Effector CD4-positive, alpha-beta T cell (primary cell): ENCODE measurements at places on chromosomes 2 and 18.

DNA sequence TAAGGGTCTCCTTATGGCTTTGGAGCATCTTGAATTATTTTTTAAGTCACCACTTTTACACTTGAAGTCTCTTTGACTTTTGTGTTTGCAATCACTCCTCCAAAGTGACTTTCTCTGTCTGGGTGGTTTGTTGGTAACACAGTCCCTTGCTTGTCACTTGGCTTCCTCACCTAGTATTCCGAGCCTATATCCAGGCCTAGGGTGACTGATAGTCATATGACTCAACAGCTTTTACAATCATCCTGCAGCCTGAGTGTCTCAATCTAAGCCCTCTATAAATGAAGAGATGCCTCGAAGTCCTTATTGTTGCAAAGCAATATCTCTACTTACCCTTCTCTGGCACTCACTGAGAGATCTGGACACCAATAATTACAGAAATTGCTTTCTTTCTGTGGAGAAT, 53.9 kb upstream of the SETBP1 start:
- DNase-seq: no peak

GRCh38 chr18:49767111-49768050, 46.0 kb downstream of the ACAA2 start:
- no peak for DNase-seq

DNA sequence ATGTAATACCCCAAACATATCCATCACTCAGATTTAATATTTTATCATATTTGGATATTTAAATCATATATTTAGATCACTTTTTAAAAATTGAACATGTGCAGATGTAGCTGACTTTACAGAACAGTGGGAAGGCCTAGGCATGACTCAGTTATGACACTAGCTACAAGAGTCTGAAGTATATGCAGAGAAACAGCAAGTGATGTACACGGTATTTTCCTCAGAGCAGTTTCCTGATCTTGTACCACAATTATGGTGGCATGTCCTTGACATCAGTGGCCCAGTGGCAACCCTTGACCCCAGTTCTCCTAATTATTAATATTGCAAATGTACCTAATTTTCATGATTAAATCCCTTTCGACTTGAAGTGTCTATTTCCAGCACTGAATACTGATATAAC, 28.2 kb downstream of the CDKL4 start:
- no peak for DNase-seq

DNA sequence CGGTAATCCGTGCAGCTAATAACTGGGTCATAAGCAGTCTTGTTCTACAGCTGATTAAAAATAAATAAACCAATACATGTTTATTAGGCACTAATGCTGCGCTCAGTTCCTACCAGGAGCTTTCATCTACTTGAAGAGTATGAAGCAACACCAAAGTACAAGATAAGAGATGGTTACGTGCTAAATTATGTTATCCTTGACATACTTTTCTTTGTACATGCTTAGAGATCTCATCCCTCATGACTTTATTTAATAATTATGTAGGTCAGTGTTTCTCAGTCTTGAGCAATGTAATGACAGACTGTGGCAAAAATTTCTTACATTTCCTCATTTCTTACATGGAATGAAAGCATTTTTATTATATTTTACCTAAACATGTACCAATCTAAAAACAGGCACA, 54.6 kb upstream of the COBLL1 start:
- no peak for DNase-seq

- no peak for DNase-seq
These were observed 147.5 kb downstream of the NCKAP5 start for GRCh38 chr2:133420788-133421187.

GRCh38 chr2:233204286-233204936, 47.1 kb upstream of the ATG16L1 start:
- DNase-seq: no peak

GRCh38 chr2:108320326-108320922, 31.7 kb downstream of the SULT1C2 start:
- DNase-seq: no peak

GRCh38 chr18:26103579-26103978, 13.2 kb upstream of the SS18 start:
- no peak for DNase-seq

GRCh38 chr2:18752667-18753422, 163.5 kb upstream of the NT5C1B start:
- DNase-seq: no peak

DNA sequence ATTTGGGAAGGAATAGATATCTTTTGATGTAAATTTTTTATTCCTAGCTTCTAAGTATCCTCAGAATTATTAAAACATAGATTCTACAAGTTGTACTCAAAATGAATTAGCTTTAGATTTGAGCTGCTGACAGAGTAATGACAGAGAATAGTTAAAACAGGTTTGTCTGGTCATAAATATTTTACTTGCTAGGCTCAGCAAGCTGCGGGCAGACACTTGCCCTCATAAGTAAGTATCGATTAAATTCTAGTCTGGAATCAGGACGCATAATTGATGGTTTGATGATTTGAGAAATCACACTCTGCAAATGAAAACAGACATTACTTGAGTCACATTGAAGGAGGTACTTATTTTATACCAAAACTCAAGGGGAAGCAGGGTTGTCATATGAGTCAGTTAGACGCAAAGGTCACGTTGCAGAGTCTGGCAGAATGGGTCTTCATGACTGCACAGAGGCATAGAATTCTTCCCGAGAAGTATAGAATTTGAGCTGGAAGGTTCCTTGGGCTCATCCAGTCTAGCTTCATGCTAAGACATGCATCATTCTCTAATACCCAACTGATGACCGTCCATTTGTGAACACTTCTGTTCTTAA, 27.5 kb downstream of the ARL4C start:
- no peak for DNase-seq

DNA sequence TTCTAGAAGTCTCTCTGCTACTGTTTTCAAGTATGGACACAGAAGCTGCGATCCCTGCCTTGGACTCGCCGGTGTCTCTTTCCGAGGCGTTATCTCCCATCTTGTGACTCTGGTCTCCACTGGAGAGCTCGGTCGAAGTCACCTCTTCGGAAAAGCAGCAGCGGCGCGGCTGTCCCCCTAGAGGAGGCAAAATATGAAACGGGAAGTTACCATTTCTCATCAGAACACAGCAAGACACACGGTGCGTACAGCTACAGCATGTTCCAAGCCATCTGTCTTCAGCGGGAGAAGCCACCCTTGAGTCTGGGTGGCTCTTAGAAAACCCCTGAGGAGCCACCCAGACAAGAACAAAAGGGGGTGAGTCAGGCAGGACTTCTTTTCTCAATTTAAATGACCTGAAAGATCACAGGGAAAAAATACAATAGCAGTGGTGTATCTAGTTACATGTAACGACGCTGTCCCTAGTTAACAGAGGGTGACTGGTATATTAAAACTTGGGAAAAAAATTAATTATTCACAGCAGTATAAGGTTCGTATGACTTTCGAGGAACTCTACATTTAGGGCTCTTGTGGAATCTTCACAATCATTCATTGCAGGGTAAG, 114.8 kb downstream of the ZNF516 start:
- no peak for DNase-seq

DNA sequence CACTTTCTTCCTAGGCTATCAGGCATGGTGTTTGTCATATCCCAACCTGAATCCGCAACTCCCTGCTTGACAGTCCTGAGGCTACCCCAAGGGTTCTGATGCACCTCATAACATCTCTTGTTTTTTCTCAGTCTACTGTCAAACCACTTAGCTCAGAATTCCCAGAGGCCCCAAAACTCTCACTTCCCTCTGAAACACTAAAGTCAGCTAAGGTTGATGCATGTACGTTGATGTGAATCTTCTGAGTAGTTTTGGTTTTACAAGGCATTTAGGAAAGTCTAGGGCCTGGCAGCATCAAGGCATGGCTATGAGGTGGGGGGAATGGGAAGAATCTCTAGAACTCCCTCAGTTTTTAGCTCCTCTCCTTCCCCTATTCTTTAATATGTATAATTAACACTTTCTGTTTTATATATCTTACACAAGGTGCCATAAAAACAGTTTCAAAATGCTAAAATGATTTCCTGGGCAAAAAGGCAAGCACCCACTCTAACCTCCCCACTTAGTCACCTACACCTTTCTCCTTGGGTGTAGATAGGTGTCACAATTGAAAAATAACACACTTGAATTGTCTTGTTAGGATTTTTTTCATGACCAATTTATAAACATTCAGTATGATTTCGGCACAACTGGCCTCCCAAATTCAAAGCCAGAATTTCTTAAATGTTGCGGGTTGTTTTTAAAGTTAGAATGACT, 71.4 kb upstream of the TANK start:
- no peak for DNase-seq
